Tongue (tissue), 3 donors: ENCODE measurements at places on chromosomes 12 and 14. TPM values are rescaled to one million over a fixed set of nuclear protein-coding genes. Genes with fewer than 3 reads are reported as not detected.

The FAM181A gene
- 0.31 TPM for total RNA-seq

DNA sequence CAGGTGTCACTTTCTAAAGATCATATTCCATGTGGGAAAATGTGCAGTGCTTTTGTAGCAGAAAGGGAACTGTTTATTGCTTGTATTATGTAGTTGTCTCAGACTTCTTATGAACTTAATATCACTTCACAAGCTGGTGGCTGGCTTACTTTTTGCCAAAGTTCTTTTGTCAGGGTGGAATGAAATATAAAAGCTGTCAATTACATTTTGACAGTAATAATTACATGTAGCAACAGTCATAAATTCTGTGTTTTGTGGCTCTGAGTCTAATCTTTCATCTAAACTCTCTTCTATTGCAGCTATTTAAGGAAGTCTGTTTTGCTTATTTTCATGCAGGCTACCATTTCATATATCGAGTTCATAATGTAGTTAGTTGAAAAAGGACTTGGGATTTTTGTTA, 106.6 kb downstream of the OTOGL start:
- DNase-seq: no peak

DNA sequence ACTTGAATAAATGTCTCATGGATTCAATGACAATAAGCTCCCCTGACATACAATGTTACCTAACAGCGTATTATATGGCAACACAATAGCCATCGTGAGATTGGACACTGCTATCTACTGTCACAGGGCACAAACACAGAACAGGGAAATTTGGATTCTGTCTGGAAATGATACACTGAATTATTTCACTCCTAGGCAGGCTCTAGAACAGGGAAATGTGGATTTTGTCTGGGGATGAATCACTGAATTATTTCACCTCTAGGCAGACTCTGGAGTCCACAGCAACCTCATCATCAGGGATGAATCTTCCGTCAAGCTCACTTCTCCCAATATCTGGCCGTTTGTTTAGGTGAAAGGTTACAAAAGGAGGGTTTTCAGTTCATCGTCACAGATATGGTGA, 288.8 kb downstream of the TMEM132D start:
- no peak for DNase-seq

The RDH5 gene
- 18.8 TPM for total RNA-seq

The AJUBA gene
- 47.2 TPM for total RNA-seq

The DPY19L2 gene
- total RNA-seq: 19.1 TPM

DNA sequence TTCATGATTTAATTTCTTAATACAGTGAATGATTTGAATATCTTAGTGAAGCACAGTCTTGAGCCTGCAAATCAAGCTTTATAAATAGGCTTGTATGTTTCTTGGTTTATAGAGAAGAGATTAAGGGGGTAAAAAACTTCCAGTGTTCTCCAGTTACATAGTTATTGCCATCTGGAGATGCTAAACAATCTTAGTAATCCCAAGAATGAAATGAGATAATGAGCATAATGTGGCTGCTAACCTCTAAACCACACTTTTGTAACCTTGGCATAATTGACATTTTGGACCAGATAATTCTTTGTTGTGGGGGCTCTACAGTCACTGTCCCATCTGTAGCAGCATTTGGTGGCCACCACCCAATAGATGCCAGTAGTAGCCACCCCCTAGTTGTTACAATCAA, 316.8 kb downstream of the CCDC91 start:
- DNase-seq: no peak

The SLC17A8 gene
- 3.2 TPM for total RNA-seq

GRCh38 chr12:88665071-88665470, 84.8 kb upstream of the KITLG start:
- no peak for DNase-seq

DNA sequence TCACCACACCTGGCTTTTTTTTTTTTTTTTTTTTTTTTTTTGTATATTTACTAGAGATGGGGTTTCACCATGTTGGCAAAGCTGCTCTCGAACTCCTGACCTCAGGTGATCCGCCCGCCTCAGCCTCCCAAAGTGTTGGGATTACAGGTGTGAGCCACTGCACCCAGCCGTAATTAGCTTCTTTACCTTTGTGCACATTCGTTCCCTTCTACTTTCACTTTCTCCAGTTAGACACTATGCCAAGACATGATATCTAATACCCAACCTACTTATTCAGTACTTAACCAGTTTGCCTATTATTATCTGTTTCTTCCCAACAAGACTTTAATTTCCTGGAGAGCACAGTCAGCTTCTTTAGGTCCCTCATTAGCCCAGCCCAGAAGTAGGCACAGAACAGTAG, 5.3 kb downstream of the STYK1 start:
- DNase-seq: no peak

The CCDC198 gene
- total RNA-seq: not detected
